ENCODE measurements at places on chromosomes 13 and 19.

DNA sequence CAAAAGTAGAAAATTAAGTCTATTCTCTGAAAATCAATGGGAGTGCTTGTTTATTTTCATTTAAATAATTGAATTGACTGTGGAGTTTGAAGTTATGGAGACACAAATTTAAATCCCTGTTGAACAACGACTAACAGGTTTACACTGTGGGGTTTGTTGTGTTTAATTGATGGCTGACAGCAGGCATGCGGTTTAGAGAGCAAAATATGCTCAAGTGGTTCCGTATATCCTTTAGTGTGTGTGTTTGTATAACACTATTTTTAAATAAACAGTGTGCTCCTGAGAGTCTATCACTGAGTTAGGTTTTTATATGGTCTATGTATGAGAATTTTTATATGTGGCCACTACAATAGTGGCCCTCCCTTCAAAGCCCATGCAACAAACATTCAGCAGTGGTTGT, 332.0 kb downstream of the GPC6 start:
- DNase-seq = no peak

- no peak for DNase-seq
Observed at GRCh38 chr13:59488436-59488835, 675.3 kb downstream of the DIAPH3 start.

DNA sequence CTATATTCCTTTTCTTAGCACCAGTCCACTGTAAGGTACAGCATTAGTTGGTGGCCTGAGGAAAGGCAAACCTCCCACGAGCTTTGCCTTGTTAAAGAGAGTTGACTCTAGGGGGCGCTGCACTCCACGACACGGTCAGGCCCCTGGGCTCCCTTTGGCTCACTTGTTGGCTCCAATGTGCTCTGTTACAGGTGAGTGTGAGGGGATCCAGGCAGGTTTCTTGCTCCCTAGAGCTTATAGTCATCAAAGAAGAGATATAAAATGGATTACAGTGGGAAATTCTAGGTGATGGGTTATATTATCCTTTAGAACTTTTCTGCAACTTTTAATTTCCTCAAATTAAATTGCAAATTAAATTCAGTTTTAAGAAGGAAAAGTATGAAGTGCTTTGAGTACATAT, 3.7 kb downstream of the WDR87 start:
- DNase-seq = peak; percentile 20

DNA sequence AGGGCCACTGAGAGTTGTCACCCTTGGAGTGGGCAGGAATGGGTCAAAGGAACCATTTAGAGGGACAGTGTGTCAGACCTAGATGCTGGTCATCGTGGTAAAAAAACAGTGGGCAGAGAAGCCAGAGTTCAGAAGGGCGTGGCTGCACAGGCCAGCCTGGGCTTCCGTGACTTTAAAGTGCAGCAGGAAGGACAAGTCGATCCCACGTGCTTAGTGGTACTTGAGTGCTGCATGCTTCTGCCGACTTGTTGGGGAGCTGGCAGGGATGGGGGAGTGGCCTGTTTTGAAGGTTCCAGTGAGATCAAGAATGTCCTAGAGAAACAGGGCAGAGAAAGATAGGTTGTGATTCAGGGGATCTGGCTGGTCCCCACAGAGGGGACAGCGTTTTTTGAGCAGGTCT, 17.0 kb downstream of the LYL1 start:
- DNase-seq = no peak

DNA sequence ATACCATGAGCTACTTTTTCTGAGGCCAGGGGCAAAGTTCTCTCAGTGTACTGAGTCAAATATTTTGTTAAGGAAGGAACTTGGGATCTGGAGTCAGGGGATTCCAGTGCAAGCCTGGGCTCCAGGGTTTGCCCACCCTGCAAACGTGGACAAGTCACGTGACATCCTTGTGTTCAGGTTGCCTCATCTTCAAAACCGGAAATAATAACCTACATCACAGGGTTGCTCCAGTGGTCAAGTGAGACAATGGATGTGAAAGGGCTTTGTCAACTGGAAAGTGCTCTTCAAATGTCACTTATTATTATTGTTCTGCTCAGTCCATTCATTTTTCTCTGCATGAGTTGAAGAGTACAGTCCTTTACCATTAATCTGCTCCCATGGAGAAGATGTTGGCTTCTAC, 414.9 kb downstream of the COG6 start:
- DNase-seq = no peak

DNA sequence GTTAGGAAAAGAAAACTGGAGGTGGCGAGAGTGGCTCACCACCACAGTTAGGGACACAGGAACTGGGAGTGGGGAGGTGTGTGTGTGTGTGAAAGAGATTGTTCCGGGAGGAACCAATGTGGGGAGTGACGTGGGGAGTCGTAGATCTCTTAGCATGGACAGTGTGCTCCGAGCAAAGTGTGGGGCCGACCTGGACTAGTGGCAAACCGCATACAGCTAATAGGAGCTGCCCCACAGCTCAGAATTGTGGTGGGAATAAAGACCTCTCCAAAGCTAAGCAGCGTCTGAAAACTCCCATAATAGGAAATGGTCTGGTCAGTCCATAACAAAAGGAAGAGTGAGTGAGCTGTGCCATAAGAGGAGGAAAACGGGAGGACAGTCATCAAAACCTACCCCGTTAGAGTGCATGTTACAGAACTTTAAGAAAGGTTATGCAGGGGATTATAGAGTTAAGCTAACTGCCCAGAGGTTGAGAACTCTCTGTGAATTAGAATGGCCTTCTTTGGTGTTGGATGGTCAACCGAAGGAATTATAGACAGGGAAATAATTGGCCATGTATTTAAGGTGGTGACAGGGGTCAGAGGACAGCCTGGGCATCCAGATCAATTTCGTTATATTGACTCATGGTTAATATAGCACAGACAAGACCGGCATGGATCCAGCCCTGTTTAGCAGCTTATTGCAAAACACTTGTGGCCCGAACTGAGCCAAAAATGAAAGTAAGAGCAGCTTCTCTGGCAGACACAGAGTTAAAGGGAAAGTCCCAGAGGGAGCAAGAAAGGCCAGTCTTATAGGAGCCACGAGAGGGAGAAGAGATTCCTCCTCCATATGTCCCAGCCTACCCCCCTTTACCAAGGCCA, 8.9 kb upstream of the SLC15A1 start:
- peak; percentile 58 for DNase-seq

Data from fibroblast of skin of left quadriceps (primary cell).